Right ventricle myocardium inferior (tissue), 1 donor: ENCODE measurements at places on chromosomes 7 and 10.

DNA sequence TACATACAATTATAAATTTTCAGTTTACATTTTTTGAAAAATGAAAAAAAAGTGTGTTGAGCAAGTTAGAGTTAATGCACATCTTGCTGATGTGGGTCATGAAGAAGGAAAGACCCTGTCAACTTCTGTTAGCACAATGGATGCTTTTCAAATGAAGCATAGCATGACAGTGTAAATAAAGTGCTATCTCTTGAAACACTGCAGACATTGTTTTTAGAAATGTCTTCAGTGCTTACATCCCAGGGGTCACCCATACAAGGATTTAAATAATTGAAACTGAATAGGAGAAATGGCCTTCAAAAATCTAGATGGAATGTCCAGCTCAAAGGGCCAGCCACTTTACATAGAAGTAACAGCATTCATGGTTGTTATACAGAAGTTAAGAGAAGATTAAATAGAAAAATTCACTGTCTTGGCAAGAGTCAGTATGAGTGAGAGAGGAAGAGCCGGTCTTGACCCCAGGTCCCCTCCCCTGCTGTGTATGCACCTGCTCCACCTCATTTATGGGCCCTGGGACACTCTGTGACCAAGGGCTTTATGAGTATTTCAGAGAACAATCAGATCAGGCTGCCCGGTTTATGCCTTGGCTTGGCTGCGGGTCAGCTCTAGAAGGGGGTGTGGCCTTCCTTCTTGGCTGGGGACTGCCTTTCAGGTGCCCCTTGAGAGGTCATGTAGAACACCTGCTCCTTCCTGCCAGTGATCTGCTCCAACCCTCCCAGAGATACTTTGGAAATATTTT is 237.7 kb upstream of the TMEM72 start:
- no peak for DNase-seq

DNA sequence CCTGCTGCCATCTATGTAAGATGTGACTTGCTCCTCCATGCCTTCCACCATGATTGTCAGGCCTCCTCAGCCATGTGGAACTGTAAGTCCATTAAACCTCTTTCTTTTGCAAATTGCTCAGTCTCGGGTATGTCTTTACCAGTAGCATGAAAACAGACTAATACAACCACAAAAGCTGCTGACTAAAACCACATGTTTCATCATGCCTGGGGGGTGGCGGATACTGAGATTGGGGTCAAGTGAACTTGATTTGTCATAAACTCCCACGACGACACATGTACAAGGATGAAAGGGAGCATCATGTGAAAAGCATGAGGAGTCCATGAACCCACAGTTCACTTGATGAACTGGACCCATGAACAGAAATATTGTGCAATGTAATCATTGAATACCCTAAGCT is 134.9 kb upstream of the ANK3 start:
- no peak for DNase-seq

- DNase-seq: no peak
These were observed 11.8 kb upstream of the OPN4 start for GRCh38 chr10:86642499-86642898.

- no peak for DNase-seq
These were observed 347.6 kb downstream of the MDFIC start for GRCh38 chr7:115269486-115269885.

GRCh38 chr10:26806557-26806956 is 54.2 kb downstream of the ABI1 start:
- DNase-seq: no peak

DNA sequence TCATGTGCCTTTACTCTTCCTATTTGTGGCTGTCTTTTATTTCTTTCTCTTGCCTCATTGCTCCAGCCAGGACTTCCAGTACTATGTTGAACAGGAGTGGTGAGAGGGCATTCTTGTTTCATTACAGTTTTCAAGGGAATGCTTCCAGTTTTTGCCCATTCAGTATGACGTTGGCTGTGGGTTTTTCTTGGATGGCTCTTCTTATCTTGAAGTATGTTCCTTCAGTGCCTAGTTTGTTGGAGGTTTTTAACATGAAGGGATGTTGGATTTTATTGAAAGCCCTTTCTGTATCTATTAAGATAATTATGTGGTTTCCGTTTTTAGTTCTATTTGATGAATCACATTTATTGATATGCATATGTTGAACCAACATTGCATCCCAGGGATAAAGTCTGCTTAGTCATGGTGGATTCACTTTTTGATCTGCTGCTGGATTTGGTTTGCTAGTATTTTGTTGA is 96.8 kb downstream of the GLCCI1 start:
- no peak for DNase-seq

- DNase-seq: no peak
These were observed 133.6 kb downstream of the BMPER start for GRCh38 chr7:34038816-34039470.

GRCh38 chr10:8017277-8017676 is 37.2 kb upstream of the GATA3 start:
- no peak for DNase-seq

DNA sequence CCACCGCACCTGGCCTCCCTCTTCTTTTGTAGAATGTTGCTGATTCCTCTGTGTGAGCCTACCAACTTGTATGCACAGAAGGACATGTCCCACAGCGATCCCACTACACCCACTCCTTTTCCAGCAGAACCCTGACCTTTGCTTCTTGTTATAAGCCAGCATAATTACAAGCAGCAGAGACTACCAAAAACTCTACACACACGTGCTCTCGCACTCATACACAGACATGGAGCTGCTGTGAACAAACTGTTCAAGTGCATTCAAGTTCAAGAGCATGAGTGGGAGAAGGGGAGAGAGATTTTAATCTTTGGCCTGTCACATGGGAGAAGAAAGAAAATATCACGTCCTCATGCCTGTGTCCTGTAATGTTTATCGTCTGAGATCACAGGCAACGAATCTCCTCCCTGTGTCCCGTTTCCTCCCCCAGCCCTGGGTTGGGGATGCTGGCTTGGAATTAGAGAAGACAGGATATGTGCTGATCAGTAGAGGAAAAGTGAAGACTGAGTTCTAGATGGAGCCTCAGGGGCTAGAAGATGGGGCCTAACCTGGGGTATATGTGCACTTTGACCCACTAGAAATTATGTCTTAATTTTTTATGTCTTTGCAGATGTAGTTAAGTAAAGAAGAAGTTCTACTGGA is 79.6 kb downstream of the NHLRC2 start:
- no peak for DNase-seq

DNA sequence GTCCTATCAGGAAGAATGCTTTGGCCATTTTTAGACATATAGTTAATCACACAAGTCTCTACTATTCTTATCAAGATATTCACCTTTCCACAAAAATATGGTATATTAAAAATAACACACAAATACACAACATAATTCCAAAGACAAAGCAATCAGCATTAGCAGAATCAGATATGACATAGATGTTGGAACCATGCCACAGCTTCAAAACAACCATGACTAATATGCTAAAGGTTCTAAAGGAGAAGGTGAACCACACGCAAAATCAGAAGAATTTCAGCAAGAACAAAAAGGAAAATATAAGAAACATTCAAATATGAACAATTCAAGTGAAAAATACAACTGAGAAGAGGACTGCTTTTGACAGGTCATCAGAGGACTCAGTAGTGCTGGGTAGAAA is 670.2 kb upstream of the SORCS1 start:
- no peak for DNase-seq

DNA sequence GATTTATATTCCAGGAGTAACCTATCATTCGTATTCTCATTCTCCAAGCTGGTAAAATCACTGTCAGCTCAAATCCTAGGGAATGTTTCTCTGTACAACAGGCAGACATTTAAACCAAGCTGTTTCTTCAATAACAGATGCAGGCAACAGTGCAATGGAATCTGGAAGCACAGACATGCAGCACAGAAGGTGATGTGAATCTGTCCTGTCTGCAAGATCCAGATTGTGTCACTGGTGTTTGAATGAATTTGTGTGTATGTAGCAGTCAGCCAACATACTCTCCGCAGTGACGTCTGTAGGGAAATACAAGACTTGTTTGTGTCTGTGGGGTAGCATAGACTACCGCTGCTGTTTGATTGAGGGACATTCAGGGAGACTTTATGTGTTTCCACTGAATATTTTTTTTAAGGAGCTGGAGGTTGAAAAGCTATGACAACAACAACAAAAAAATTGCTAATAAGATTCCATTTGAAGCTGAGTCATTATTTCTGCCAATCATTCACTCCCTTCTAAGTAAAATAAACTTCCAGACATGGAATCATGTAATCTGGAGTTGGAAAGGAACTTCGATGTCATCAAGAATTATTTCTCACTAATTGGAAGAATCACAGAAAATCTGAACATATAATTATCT is 122.9 kb upstream of the MYO3A start:
- DNase-seq: no peak

DNA sequence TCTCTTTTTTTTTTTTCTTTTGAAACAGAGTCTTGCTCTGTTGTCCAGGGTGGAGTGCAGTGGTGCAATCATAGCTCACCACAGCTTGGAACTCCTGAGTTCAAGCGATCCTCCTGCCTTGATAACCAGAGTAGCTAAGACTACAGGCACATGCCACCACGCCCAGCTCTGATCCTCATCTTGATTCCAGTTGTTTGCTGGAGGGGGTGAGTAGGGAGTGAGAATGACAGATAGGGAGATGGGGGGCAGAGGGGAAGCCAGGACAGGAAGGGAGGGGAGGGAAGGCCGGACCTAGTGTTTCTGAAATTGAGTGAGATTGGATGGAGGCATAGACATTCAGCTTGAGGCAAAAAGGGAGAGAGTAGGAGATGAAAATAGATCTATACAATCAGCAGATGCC is 25.2 kb upstream of the CPXM2 start:
- DNase-seq: no peak

DNA sequence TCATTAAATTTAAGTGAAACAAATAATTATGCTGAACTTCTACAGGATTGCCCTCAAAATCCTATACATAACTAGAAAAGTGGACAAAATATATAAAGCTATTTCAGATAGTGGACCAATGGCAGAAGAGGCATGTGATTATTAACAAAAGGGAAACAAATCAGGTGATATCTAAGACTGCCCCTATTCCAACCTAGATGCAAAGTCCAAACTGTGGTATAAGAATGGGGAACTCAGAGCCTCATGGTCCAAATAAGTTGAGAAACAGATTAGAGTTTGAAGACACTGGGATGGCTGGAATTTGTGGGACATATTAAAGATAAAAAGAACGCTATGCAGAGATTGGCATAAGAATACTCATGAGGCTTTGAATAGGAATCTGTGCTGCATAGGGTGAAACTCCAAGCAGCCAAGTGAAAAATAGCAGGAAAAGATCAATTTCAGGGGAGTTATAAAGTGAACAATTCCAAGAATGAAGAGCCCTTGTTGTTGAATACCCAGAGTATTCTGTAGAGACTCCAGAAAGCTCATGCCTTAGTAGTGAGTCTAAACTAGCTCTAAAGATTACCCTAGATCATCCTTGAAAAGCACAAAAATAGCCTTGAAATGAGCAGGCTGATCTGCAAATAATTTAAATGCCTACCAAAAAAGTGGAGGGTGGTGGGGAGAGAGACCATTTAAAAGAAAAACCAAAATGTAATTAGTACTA is 152.4 kb downstream of the IMMP2L start:
- DNase-seq: no peak

GRCh38 chr7:67732898-67733297 is 736.3 kb downstream of the TYW1 start:
- DNase-seq: no peak

DNA sequence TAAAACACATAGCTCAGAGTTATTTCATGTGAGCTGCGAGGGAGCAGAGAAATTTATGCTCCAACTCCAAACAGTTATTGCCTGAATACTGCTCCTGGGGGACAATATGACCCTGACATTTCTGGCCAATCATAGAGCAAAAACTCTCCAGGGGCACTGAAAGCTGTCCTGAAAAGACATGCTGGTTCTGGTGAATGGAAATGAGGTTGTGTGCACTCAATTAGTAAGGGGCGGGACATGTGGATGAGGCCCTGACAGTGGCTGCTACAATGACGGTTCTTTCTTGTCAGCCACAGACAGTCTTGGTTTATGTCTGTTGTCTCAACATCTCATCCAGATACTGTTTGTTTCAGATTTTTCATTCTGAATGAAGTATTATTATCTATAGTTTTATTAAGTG is 151.8 kb downstream of the TWIST1 start:
- DNase-seq: no peak

DNA sequence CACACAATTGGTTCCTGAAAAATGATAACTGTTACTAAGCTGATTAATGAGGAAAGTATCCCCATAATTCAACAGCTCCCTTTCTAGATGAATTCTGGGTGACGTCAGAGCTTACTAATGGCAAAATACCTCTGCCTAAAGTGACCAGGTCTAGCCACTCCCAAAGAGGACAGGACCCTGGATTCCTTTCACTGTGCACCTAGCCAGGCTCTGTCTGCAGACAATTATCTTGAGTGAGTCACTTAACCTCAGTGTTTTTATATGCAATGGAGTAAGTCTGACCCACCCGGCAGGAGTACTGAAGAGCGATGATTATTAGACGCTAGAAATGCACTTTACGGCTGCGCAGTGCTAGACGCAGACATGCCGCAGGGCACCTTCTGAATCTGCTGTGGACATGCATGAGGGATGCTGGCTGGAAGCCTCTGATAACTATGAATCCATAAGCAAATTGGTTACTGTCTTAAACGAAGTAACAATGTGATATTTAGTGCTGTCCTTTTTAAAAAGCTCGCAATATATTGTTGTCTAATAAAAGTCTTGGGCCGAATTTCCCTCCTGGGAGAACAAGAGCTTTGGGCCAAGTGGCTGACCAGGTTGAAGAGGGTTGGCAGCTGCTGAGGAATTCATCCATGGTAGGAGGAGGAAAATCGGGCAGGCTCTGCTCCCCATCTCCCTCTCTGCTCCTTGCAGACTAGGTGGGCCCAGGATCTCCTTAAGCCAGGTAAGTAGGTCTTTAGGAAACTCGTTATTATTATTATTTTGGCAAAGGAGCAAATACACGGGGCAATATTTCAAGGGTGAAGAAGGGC is 4.6 kb upstream of the INPP5A start:
- DNase-seq: no peak

DNA sequence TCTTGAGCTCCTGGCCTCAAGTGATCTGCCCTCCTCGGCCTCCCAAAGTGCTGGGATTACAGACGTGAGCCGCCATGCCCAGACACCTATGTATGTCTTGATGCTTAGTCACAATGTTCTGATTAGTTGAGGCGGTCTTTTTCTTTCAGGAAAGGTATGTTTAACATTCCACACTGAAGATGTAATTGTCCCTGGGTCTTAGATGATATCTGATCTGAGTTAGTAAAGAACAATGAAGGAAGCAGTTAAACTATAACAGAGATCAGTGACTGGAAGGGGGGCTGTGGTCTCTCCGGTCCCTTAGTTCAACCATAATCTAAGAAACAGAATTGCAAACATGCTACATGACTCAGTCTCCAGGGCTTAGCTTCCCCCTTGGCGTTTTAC is 31.5 kb upstream of the SH2D4B start:
- DNase-seq: peak; percentile 34

- DNase-seq: no peak
These were observed 298.2 kb downstream of the FRMD4A start for GRCh38 chr10:14032406-14032998.
